ENCODE measurements at places on chromosomes 2 and 18. TPM values are rescaled to one million over a fixed set of nuclear protein-coding genes. Genes with fewer than 3 reads are reported as not detected.

CMPK2 gene
- total RNA-seq, result 3.5 TPM

LYPD6B gene
- total RNA-seq, result 1.7 TPM

REG3G gene
- total RNA-seq, result not detected

AMER3 gene
- total RNA-seq, result not detected

DNPEP gene
- total RNA-seq, result 33.4 TPM

VIT gene
- 23.1 TPM for total RNA-seq

DES gene
- total RNA-seq, result 5,232 TPM

CROCC2 gene
- total RNA-seq, result not detected

HADHB gene
- 196 TPM for total RNA-seq

UGT1A8 gene
- 0.31 TPM for total RNA-seq

FAM110C gene
- total RNA-seq, result 3.7 TPM

FSHR gene
- not detected for total RNA-seq

DPYSL5 gene
- total RNA-seq, result 3.3 TPM

GKN2 gene
- total RNA-seq, result not detected

SP140 gene
- 1.7 TPM for total RNA-seq

SERPINB13 gene
- total RNA-seq, result 17.5 TPM

PLB1 gene
- 2.4 TPM for total RNA-seq

FAM237A gene
- total RNA-seq, result not detected

IL36RN gene
- 5.6 TPM for total RNA-seq

RBM43 gene
- total RNA-seq, result 9.8 TPM

CNTNAP5 gene
- total RNA-seq, result 1.7 TPM

POTEI gene
- 0.21 TPM for total RNA-seq

ELOA2 gene
- total RNA-seq, result not detected

MARCHF4 gene
- not detected for total RNA-seq

MAB21L4 gene
- total RNA-seq, result 23.0 TPM

ALK gene
- 0.41 TPM for total RNA-seq

FBLN7 gene
- 9.5 TPM for total RNA-seq

KCNG2 gene
- not detected for total RNA-seq

AQP12A gene
- not detected for total RNA-seq

SPP2 gene
- total RNA-seq, result not detected

POTEJ gene
- not detected for total RNA-seq

MATN3 gene
- 0.41 TPM for total RNA-seq

METTL4 gene
- total RNA-seq, result 12.2 TPM

AOX1 gene
- 3.3 TPM for total RNA-seq

CDK15 gene
- total RNA-seq, result 0.62 TPM

VWA3B gene
- 0.10 TPM for total RNA-seq

CD302 gene
- 24.5 TPM for total RNA-seq

GRHL1 gene
- 50.3 TPM for total RNA-seq

HSBP1L1 gene
- total RNA-seq, result 2.9 TPM

ERCC3 gene
- total RNA-seq, result 59.2 TPM

PSD4 gene
- total RNA-seq, result 16.4 TPM

PROKR1 gene
- 1.0 TPM for total RNA-seq

CD226 gene
- total RNA-seq, result 2.1 TPM

STAT1 gene
- 55.0 TPM for total RNA-seq

TLX2 gene
- total RNA-seq, result not detected

ARHGEF33 gene
- total RNA-seq, result 4.0 TPM

ZNF396 gene
- total RNA-seq, result 1.5 TPM

Measured in tongue (tissue), 3 donors.